ENCODE measurements at places on chromosomes 7 and 10. TPM values are rescaled to one million over a fixed set of nuclear protein-coding genes. Genes with fewer than 3 reads are reported as not detected.

Gene CRTAC1
- total RNA-seq = 2.5 TPM

Gene CYREN
- total RNA-seq = 21.6 TPM

Gene UPP1
- total RNA-seq = 38.7 TPM

Gene TUBAL3
- total RNA-seq = 0.11 TPM

Gene SPAM1
- total RNA-seq = not detected

Gene DNAJC2
- total RNA-seq = 21.9 TPM

Gene BAZ1B
- total RNA-seq = 78.1 TPM

Gene PDE1C
- 0.11 TPM for total RNA-seq

Gene ZNHIT1
- 118 TPM for total RNA-seq

Gene LRRC18
- not detected for total RNA-seq

Gene ANXA8
- not detected for total RNA-seq

Gene DEPP1
- total RNA-seq = 395 TPM

Gene LHPP
- total RNA-seq = 3.4 TPM

Gene ZNF503
- total RNA-seq = 1.3 TPM

Gene OR9A2
- not detected for total RNA-seq
